Nephron progenitor cell (in vitro differentiated cells): ENCODE measurements at places on chromosomes 2 and 18.

DNA sequence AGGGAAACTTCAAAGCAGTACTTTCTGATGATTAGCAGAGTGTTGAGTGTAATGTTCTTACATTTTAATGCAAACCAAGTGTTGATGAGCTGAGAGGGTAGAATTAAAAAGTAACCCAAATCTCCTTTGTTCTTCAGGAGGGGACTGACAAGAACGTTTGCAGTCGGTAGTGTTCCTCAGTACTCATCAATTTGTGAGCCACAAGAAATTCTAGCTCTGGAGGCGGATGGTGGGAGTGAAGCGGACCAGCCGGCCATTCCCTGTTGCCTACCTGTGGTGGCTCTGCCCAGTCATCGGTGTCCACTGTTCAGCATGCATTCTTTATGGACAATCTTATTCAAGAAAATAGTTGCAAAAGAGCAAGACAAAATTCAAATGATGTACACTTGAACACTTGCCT is 438.6 kb upstream of the POU3F3 start:
- no peak for DNase-seq

- no peak for DNase-seq
Measured at GRCh38 chr2:182064019-182064778, 78.5 kb downstream of the PPP1R1C start.

- no peak for DNase-seq
Measured at GRCh38 chr18:23921716-23922285, 92.8 kb upstream of the TTC39C start.

GRCh38 chr2:48110492-48110891 is 204.2 kb upstream of the FBXO11 start:
- DNase-seq, result no peak

- DNase-seq, result no peak
Measured at GRCh38 chr2:30321466-30321865, 90.1 kb downstream of the LBH start.

GRCh38 chr2:240348522-240348921 is 86.9 kb upstream of the GPC1 start:
- no peak for DNase-seq

DNA sequence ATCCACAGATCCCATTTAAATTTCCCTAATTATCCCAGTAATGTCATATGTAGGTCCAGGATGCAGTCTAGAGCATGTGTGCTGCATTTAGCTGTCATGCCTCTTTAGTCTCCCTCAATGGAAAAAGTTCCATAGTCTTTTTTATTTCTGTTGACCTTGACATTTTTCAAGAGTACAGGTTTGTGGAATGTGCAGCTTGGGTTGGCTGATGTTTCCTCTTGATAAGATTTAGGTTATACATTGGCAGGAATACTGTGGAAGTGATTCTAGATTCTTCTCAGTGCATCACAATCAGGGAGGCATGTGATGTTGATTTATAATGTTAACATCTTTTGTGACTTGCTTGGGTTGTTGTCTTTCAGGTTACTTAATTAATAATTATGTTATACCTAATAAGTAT is 42.5 kb downstream of the PPM1B start:
- no peak for DNase-seq

GRCh38 chr2:8134473-8134932 is 547.4 kb upstream of the ID2 start:
- DNase-seq, result no peak

GRCh38 chr18:74183130-74183529 is 34.8 kb downstream of the TIMM21 start:
- DNase-seq, result no peak

GRCh38 chr2:236755278-236755840 is 185.7 kb downstream of the ACKR3 start:
- no peak for DNase-seq

DNA sequence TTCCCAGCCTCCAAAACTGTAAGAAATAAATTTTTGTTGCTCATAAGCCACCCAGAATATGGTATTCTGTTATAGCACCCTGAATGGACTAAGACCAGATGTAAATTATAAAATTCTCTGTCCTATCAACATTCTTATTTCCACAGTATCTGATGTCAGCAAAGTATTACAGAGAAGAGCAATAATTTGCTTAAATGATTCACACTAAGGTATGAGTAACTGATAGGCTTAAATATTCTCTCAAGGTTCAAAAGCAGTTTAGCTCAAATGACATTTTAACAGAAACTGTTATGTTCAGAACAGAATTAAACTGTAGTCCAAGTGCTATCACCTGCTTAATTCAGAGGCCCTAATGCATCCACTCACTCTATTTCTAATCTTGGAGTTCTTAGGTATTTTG is 12.8 kb downstream of the SESTD1 start:
- no peak for DNase-seq

- DNase-seq, result no peak
Measured at GRCh38 chr2:215698566-215698965, 262.7 kb upstream of the FN1 start.

GRCh38 chr2:173193925-173194324 is 118.3 kb downstream of the MAP3K20 start:
- DNase-seq, result no peak

DNA sequence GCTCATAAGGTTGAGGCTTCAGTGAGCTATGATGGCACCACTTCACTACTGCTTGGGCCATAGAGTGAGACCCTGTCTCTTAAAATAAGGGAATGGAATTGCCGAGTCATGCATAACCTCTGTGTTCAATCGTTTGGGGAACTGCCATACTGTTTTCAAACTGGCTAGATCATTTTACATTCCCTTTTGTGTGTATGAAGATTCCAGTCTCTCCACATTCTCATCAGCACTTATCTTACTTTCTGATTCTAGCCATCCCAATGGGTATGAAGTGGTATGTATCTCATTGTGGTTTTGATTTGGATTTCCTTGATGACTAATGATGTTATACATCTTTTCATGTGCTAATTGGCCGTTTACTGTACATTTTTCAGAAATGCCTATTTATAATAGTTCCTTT is 23.7 kb downstream of the MARCHF7 start:
- DNase-seq, result no peak

- peak; percentile 33 for DNase-seq
Measured at GRCh38 chr2:36507408-36507812, 90.6 kb downstream of the FEZ2 start.

- DNase-seq, result no peak
Measured at GRCh38 chr2:43082111-43082894, 144.1 kb downstream of the ZFP36L2 start.

GRCh38 chr2:43065871-43066270 is 160.5 kb downstream of the ZFP36L2 start:
- no peak for DNase-seq

DNA sequence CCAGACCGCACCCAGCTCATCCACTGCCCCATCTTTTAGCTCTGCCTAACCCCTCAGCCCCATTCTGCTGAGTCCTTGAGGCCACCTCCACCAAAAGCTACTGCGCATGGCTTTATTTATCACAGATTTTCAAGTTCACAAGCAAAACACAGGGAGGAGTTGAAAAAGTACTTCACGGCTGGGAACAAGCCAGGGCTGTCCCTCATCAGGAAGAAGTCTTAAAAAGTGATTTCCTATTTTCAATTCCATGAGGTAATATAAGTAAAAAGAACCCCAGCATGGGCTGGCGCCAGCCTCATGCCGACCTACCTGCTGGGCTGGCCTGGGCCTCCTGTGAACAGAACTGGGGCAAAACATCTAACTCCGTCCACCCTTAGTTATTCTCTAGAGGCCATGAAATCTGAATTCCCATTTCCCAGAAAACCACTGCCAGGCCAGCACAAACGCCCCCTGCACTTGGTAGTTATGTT is 69.0 kb downstream of the POLR1A start:
- no peak for DNase-seq

DNA sequence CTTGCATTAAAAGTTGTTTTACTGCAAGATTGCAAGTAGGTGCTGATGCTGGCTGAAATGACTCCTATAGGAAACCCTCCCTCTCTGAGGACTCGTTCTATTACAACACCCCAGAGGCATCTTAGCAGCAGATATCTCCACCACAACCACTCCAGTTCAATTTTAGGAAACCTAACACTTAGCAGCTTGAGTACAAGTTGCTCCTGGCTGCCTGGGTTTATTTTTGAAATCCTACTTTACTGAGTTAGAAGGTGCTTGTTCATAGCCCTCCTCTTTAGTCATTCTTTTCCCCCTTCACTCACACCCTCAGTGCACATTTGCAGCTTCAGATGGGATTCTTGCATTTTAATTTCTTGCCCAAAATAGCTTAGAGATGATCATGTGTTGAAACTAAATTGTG is 111.5 kb downstream of the MTCL1 start:
- DNase-seq, result no peak

GRCh38 chr2:99856119-99856518 is 286.3 kb downstream of the AFF3 start:
- DNase-seq, result no peak

DNA sequence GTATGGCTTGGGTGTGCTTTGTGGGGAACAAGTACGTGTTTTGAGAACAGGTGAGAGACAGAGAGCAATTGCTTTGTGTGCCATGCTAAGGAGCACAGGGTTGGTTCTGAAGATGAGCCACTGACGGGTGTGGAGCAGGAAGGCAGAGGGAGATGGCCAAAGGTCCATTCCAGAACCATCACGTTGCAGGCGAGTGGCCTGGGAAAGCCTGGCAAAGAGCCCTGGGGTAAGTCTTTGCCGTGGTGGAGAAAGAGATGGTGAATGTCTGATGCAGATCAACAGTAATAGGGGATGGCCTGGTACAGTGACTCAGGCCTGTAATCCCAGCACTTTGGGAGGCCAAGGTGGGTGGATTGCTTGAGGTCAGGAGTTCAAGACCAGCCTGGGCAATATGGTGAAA is 93.5 kb upstream of the ZNF521 start:
- no peak for DNase-seq

GRCh38 chr18:51049137-51049536 is 19.1 kb downstream of the SMAD4 start:
- DNase-seq, result no peak

DNA sequence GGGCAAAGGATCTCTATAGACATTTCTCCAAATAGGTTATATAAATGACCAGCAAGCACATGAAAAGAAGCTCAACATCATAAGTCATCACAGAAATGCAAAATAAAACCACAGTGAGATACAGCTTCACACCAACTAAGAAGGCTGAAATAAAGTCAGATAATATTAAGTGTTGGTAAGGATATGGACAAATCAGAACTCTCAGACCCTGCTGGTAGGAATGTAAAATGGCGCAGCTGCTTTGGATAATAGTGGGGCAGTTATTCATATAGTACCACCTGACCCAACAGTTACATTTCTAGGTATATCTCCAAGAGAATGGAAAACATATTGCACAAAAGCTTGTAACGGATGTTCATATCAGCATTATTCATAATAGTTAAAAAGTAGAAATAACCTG is 14.0 kb downstream of the EPB41L5 start:
- no peak for DNase-seq

GRCh38 chr18:49183921-49184320 is 233.2 kb upstream of the SMAD7 start:
- DNase-seq, result no peak

GRCh38 chr2:98507891-98508708 is 63.4 kb downstream of the INPP4A start:
- DNase-seq, result no peak

DNA sequence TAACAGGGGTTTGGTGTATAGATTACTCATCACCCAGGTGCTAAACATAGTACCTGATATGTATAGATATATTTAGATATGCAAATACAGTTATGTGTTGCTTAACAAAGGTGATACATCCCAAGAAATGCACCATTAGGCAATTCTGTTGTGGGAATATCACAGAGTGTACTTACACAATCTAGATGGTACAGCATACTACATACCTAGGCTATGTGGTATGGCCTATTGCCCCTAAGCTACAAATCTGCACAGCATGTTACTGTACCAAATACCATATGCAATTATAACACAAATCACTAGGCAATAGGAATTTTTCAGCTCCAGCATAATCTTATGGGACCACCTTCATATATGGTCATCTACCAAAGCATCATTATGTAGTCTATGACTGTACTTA is 43.5 kb upstream of the NPAS2 start:
- DNase-seq, result no peak

- no peak for DNase-seq
Measured at GRCh38 chr2:19474128-19474527, 115.7 kb upstream of the OSR1 start.

DNA sequence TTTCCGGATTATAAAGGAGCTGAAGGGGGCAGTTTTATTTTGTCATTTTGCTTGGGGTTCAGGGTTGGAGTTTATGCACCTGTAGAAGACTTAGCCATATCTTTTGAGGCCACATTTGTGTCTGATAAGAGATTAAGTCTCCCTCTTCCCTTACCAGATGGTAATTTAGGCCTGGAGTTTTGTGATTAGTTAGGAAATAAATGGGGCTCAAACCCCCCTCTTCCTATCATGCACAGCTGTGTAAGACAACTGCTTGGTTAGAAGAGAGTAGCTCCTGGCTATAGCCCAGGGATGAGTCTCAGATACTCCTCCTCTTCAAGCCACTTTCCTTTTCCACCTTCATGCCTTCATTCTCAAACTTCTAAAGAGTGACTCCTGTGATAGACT is 802 bp upstream of the SAP130 start:
- DNase-seq, result no peak

- no peak for DNase-seq
Measured at GRCh38 chr18:9150121-9150520, 13.5 kb downstream of the ANKRD12 start.

DNA sequence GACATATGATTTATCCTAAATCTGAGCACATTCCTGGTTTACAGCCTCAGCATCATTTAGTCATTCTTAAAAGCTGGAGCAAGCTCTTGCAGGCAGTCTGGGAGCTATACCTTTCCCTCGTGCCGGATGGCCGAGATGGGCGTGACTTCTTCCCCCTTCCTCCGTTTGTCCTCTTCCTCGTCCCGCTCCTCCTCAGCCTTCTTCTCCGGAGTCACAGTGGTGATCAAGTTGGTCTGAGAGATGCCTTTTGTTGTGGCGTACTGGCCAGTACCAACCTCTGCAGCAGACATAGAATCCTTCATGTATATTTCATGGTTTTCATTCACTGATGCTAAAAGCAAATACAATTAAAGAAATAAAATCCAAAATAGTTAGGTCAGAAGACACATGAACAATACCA is 124.1 kb upstream of the ZBTB14 start:
- DNase-seq, result no peak

DNA sequence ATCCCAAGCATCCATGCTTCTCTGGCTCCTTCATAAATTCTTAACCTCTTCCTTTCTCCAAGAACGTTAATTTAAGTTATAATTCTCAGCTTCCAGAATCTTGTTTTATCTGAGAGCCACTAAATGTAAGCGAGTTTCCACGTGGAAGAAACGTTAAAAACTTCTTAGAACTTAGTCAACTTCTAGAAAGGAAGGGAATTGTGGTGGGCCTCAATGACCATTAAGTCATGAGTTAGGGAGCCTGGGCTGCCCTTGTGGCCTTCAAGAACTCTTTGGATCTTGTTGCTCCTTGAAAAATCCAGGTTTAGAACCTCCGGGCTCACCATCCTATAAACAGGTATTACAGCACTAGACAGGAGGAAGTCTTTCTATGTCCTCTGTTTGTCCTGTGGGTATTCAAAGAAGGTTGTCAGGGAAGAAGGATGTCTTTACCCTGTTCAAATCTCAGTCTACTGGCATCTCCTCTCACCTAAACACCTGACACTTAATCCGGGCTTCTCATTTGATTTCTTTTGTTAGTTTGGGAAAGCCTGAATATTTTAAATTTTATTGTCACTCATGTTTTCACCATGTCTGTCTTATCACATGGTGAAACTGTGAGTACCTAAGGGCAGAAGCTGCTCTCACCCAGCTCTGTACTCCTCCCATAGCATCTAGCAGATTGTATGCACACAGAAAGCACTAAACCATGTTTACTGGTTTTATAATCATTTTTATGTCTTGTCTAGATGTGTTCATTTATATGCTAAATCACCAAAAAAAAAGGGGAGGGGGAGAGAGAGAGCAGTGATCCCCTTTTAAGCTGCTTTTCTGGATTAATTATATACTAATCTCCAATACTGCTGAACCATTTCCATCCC is 6.3 kb downstream of the RND3 start:
- no peak for DNase-seq
